Lower lobe of right lung (tissue), 2 donors: ENCODE measurements at places on chromosomes 11 and 22. TPM values are rescaled to one million over a fixed set of nuclear protein-coding genes. Genes with fewer than 3 reads are reported as not detected.

DNA sequence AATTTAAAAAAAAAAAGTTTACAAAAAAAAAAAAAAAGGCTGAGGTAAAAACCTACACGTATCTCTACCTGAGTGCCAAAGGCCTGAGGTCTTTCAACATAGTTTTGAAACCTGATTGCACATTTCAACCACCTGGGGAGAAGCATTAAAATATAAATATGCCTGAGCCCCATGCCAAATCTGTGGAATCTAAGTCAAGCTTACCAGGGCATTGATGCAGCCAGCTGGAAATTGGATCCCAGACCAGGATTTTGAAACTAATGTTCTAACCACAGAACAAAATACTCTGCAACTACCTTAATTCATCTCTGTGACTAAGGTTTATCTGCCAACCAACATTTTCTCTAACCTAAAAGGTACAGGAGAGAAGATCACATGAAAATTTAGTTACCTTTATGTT, 38.8 kb upstream of the CHRNA10 start:
- no peaks in the 10 kb centered on the region for H3K27me3 ChIP-seq
- no peaks in the 10 kb centered on the region for H3K4me1 ChIP-seq
- peaks cover 93% of the 10 kb centered on the region for H3K36me3 ChIP-seq
- no peak for DNase-seq

GRCh38 chr11:11708256-11708655, 86.5 kb upstream of the GALNT18 start:
- H3K36me3 ChIP-seq = no peaks in the 10 kb centered on the region
- H3K4me3 ChIP-seq = no peak overlapping the region
- H3K27me3 ChIP-seq = peaks cover 4% of the 10 kb centered on the region
- H3K27ac ChIP-seq = no peak overlapping the region
- DNase-seq = no peak

- H3K27ac ChIP-seq = no peak overlapping the region
- no peak overlapping the region for H3K4me3 ChIP-seq
- no peaks in the 10 kb centered on the region for H3K27me3 ChIP-seq
- peaks cover 45% of the 10 kb centered on the region for H3K4me1 ChIP-seq
- H3K36me3 ChIP-seq = peaks cover 8% of the 10 kb centered on the region
Observed at GRCh38 chr22:26579331-26579886, 10.5 kb downstream of the TPST2 start.

The GPHA2 gene
- total RNA-seq = not detected

The C11orf65 gene
- 1.3 TPM for total RNA-seq

DNA sequence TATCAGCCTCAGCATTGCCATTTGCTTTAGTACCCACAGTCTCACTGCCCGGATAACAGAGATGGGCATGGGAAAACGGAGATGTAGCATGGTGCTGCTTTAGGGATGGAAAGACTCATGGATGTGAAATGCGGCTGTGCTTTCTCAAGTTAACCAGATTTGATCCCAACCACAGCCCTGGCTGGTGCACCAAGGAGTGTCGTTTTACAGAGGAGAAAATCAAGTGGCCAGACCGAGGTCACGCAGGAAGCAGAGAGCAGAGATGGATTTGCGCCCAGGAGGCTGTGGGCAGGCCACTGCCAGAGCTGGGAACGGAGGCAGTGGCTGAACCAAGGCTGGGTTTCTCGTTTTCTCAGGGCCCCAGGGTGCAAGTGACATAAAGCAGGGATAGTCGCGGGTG, 9.0 kb downstream of the MB start:
- H3K27me3 ChIP-seq = no peaks in the 10 kb centered on the region
- H3K36me3 ChIP-seq = no peaks in the 10 kb centered on the region
- H3K4me3 ChIP-seq = no peak overlapping the region
- DNase-seq = no peak
- H3K27ac ChIP-seq = no peak overlapping the region

- DNase-seq = no peak
- no peaks in the 10 kb centered on the region for H3K27me3 ChIP-seq
- no peak overlapping the region for H3K4me3 ChIP-seq
- no peak overlapping the region for H3K27ac ChIP-seq
- no peaks in the 10 kb centered on the region for H3K4me1 ChIP-seq
Observed at GRCh38 chr11:111520560-111520959, 6.0 kb downstream of the HOATZ start.

- no peak overlapping the region for H3K4me3 ChIP-seq
- H3K36me3 ChIP-seq = no peaks in the 10 kb centered on the region
- DNase-seq = no peak
- H3K4me1 ChIP-seq = no peaks in the 10 kb centered on the region
- H3K27ac ChIP-seq = no peak overlapping the region
- H3K27me3 ChIP-seq = no peaks in the 10 kb centered on the region
Observed at GRCh38 chr11:101188173-101188572, 58.6 kb upstream of the PGR start.

DNA sequence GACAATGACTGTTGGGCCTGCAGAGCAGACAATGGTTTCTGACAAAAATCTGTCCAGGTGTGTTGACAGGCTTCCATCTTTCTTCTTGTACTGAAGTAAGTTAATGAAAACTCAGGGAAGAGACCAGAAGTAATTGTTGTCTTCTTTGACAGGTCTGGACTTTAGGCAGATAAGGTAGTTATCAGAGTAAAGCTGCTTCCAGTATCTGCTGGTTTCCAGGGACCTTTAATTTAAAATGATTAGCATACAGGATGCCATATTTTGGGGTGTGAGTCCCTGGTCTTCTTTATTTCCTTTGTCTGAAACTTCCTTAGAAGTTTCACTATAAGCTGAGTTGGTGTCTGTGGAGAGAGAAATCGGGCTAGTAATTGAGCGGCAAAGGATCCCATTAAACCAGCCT, 1.4 kb downstream of the TMX2 start:
- peaks cover 41% of the 10 kb centered on the region for H3K4me1 ChIP-seq
- H3K36me3 ChIP-seq = peaks cover 7% of the 10 kb centered on the region
- no peaks in the 10 kb centered on the region for H3K27me3 ChIP-seq
